ENCODE measurements at places on chromosomes 4 and X. TPM values are rescaled to one million over a fixed set of nuclear protein-coding genes. Genes with fewer than 3 reads are reported as not detected.

Gene HDX
- 0.42 TPM for total RNA-seq

- H3K36me3 ChIP-seq = peaks cover 4% of the 10 kb centered on the region
- H3K4me3 ChIP-seq = no peak overlapping the region
- no peak for DNase-seq
- peaks cover 2% of the 10 kb centered on the region for H3K4me1 ChIP-seq
- no peak overlapping the region for H3K27ac ChIP-seq
- H3K27me3 ChIP-seq = no peaks in the 10 kb centered on the region
Observed at GRCh38 chr4:138452826-138453225, 210.7 kb upstream of the SLC7A11 start.

GRCh38 chr4:98747393-98748091 is 89.1 kb upstream of the TSPAN5 start:
- no peak for DNase-seq
- H3K4me1 ChIP-seq = no peaks in the 10 kb centered on the region
- no peak overlapping the region for H3K27ac ChIP-seq

GRCh38 chr4:117093571-117093970 is 8.2 kb upstream of the TRAM1L1 start:
- no peak for DNase-seq
- no peaks in the 10 kb centered on the region for H3K27me3 ChIP-seq
- H3K4me3 ChIP-seq = no peak overlapping the region
- H3K4me1 ChIP-seq = no peaks in the 10 kb centered on the region
- H3K27ac ChIP-seq = no peak overlapping the region
- H3K36me3 ChIP-seq = no peaks in the 10 kb centered on the region

Gene EVC
- total RNA-seq = not detected

- no peaks in the 10 kb centered on the region for H3K4me1 ChIP-seq
- no peak overlapping the region for H3K27ac ChIP-seq
- H3K4me3 ChIP-seq = no peak overlapping the region
- no peak for DNase-seq
Observed at GRCh38 chrX:78213331-78213730, 73.9 kb upstream of the TAF9B start.

- H3K27me3 ChIP-seq = peaks cover 68% of the 10 kb centered on the region
- H3K27ac ChIP-seq = no peak overlapping the region
- peak overlapping the region; percentile 62 for H3K4me3 ChIP-seq
- H3K36me3 ChIP-seq = peaks cover 15% of the 10 kb centered on the region
Observed at GRCh38 chr4:13538427-13538973, 5.8 kb downstream of the NKX3-2 start.

- H3K4me1 ChIP-seq = no peaks in the 10 kb centered on the region
- H3K27me3 ChIP-seq = no peaks in the 10 kb centered on the region
- no peak for DNase-seq
- no peak overlapping the region for H3K27ac ChIP-seq
Observed at GRCh38 chr4:61162116-61162515, 38.0 kb upstream of the ADGRL3 start.

DNA sequence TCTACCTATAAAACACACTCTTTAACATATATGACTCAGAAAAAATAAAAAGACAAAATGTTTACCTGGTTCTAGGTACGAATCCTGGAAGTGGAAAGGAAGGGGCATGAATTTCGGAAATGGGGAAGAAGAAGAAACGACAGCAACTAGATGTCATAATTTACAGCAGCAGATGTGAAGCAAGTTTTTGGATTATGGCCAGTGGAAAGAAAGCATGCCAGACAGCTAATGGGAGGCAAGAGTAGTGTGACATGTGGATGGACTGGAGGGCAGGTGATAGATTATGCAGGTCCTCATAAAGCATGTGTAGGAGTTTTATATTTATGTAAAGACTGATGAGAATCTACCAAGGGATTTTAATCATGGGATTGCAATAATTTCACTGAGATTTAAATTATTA is 279.0 kb upstream of the TACR3 start:
- peaks cover 7% of the 10 kb centered on the region for H3K36me3 ChIP-seq
- DNase-seq = no peak
- H3K4me3 ChIP-seq = no peak overlapping the region
- no peak overlapping the region for H3K27ac ChIP-seq

- no peak overlapping the region for H3K27ac ChIP-seq
- no peaks in the 10 kb centered on the region for H3K4me1 ChIP-seq
- no peaks in the 10 kb centered on the region for H3K27me3 ChIP-seq
- no peak overlapping the region for H3K4me3 ChIP-seq
- H3K36me3 ChIP-seq = no peaks in the 10 kb centered on the region
Observed at GRCh38 chr4:167168611-167169010, 65.7 kb downstream of the SPOCK3 start.

Gene TREX2
- total RNA-seq = 5.5 TPM

- no peak overlapping the region for H3K4me3 ChIP-seq
- no peaks in the 10 kb centered on the region for H3K4me1 ChIP-seq
- no peaks in the 10 kb centered on the region for H3K27me3 ChIP-seq
- no peak for DNase-seq
- H3K36me3 ChIP-seq = no peaks in the 10 kb centered on the region
Observed at GRCh38 chr4:56742080-56742871, 61.2 kb upstream of the HOPX start.

Gene GTPBP6
- total RNA-seq = 98.5 TPM

DNA sequence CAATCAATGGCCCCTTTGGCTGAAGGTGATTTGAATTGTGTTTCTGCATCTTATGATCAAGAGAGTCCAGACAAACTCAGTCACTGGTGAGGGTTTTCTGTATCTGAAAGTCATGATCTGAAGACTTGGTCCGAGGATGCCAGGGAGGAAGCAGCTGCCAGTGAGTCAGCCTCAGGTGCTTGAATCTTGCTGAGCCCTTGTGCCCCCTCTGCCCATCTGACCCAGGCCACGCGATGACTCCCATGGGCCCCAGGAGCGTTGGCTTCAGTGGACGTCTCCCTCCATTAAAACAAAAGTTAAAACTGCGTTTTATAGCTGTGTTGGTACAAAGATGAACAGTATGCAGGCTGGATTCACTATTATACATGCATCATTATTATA is 62.0 kb downstream of the HTRA3 start:
- no peak for DNase-seq
- no peak overlapping the region for H3K4me3 ChIP-seq
- H3K27ac ChIP-seq = no peak overlapping the region
- no peaks in the 10 kb centered on the region for H3K4me1 ChIP-seq

- no peaks in the 10 kb centered on the region for H3K27me3 ChIP-seq
- DNase-seq = no peak
- H3K4me3 ChIP-seq = no peak overlapping the region
- no peaks in the 10 kb centered on the region for H3K36me3 ChIP-seq
- H3K4me1 ChIP-seq = peaks cover 26% of the 10 kb centered on the region
Observed at GRCh38 chr4:150934022-150934421, 81.1 kb downstream of the LRBA start.

Gene TRIM61
- total RNA-seq = 2.6 TPM

DNA sequence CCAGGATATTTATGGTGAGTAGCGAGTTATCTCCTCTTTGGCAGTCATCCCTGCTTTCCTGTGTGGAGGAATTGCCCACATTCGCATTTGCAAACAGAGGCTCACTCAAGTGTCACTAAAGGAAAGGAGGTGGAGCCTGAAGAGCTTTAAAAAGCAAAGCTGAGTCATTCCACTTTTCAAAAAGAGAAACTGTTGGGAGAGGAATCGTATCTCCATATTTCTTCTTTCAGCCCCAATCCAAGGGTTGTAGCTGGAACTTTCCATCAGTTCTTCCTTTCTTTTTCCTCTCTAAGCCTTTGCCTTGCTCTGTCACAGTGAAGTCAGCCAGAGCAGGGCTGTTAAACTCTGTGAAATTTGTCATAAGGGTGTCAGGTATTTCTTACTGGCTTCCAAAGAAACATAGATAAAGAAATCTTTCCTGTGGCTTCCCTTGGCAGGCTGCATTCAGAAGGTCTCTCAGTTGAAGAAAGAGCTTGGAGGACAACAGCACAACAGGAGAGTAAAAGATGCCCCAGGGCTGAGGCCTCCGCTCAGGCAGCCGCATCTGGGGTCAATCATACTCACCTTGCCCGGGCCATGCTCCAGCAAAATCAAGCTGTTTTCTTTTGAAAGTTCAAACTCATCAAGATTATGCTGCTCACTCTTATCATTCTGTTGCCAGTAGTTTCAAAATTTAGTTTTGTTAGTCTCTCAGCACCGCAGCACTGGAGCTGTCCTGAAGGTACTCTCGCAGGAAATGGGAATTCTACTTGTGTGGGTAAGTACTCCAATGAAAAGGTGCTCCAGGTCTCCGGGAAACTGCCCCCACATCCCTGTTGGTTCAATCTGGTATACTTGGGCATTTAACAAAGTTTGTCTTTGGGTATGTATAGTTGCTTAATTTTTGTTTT is at the start of gene EGF:
Gene EGF, plus strand, starts transcription at position 178 of the 890 bp plus-strand sequence. Its CDS starts 453 bp downstream, at position 631.
- H3K27me3 ChIP-seq = peaks cover 11% of the 10 kb centered on the region
- no peak within 1 kb of the TSS for H3K27ac ChIP-seq
- no peak for DNase-seq
- H3K4me1 ChIP-seq = no peaks in the 10 kb centered on the region
- H3K4me3 ChIP-seq = no peak within 1 kb of the TSS
- H3K36me3 ChIP-seq = no peaks in the 10 kb centered on the region

- H3K4me1 ChIP-seq = no peaks in the 10 kb centered on the region
- H3K27ac ChIP-seq = no peak overlapping the region
- no peak overlapping the region for H3K4me3 ChIP-seq
- no peaks in the 10 kb centered on the region for H3K36me3 ChIP-seq
- DNase-seq = no peak
Observed at GRCh38 chrX:49799828-49800227, 29.3 kb upstream of the PAGE4 start.

DNA sequence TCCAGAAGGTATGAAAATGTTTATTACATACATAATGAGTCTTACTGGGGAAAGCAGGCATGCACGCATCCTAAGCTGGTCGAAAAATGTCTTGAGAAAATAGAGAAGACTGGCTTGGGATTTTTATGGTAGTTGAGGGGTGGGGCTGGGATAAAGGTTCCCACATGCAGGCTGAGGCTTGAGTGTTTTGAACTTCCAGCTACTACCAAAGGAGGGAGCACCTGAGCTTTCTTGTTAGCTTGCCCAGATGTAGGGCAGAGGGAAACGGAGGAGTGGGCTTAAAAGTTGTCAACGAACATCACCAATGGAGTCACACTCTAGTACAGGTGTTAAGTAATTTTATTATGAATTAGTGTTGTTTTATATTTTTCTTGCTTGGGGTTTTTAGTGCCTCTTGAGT is 39.6 kb upstream of the SRPX start:
- H3K27ac ChIP-seq = no peak overlapping the region
- DNase-seq = no peak
- H3K27me3 ChIP-seq = no peaks in the 10 kb centered on the region
- no peaks in the 10 kb centered on the region for H3K4me1 ChIP-seq

Gene PNMA3
- total RNA-seq = 9.4 TPM

GRCh38 chrX:18415386-18415785 is 10.0 kb upstream of the CDKL5 start:
- H3K27me3 ChIP-seq = no peaks in the 10 kb centered on the region
- no peaks in the 10 kb centered on the region for H3K4me1 ChIP-seq
- no peak overlapping the region for H3K27ac ChIP-seq
- no peak for DNase-seq
- H3K36me3 ChIP-seq = no peaks in the 10 kb centered on the region

Gene STBD1
- total RNA-seq = 0.49 TPM

Gene DACH2
- not detected for total RNA-seq

Gene CTAG1B
- total RNA-seq = not detected

Gene DGAT2L6
- not detected for total RNA-seq

All from naive thymus-derived CD8-positive, alpha-beta T cell (primary cell).